Kidney tubule cell (primary cell): ENCODE measurements at places on chromosomes 4 and X.

DNA sequence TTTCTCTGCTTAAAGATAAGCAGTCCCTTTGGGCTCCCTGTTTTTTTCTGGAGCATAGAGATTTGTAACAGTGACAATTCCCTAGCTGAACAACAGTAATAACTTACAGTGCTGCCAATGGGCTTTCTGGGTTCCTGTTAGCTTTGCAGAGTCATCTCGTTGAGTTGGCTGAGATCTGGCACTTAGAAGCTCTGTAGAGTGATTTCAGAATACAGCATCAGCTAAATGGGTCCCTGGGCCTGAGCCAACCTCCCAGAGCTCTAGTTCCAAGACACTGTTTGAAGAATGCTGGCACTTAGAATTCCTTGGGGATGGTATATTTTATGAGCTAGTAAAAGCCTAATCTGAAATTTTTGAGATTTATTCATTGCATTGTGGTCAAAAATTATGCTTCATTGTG lies 43.5 kb upstream of the SERTM2 start:
- DNase-seq, result no peak

GRCh38 chr4:7964459-7964858 lies 24.8 kb upstream of the AFAP1 start:
- DNase-seq, result no peak

- DNase-seq, result no peak
Observed at GRCh38 chrX:153864561-153865320, 21.2 kb downstream of the L1CAM start.

GRCh38 chr4:79689740-79690139 lies 281.7 kb upstream of the GK2 start:
- DNase-seq, result no peak

DNA sequence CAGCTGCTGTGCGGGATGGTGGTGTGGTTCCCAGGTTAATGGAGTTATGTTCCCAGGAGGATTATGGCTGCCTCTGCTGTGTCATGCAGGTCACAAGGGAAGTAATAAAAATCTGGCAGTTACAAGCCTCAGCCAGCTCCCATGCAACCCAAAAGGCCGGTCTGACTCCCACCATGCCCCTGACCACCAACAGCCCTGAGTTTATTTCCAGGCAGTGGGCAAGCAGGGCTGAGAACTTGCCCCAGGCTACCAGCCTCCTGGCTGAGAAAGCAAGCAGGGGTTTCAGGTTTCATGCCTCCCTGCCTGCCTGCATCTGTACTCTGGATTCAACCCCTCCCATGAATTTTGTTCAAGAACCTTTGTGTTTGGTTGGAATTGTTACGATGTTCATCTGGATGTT lies 732.7 kb upstream of the POU3F4 start:
- no peak for DNase-seq

GRCh38 chr4:100809506-100809905 lies 291.7 kb upstream of the EMCN start:
- no peak for DNase-seq

DNA sequence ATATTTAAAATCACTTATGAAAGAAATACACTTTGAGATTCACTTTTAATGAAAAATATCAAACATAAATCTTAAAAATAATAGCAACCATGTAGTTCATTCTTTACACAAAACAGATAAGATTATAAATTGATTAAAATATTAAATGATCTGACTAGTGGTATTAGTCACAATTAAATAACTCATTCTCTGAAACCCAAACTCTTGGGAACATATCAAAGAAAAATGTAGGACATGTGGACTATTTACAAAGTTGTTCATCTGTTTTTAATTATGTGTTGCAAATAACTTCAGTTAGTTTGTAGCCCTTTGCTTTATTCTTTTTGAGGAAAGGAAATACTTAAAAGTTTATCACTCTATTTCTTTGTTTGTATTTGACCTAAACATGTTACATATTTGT lies 9.5 kb upstream of the GUCY1A1 start:
- DNase-seq, result no peak

- DNase-seq, result no peak
Observed at GRCh38 chrX:47644557-47645091, 5.7 kb downstream of the ELK1 start.
